ENCODE measurements at places on chromosomes 5 and 9.

DNA sequence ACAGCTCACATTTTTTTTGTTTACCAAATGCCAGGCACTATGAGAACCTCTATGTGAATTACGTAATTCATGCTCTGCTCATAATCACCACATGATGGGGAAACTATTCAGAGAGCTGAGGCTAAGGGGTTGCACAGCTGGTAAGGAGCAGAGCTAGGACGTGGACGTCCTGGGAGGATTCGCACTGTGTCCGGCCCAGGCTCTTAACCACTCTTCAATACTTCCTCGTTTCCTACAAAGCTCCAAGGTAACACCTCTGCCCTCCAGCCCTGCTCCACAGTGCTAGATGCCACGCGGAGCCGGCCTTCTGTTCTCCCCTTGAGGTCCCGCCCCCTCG, 8.7 kb downstream of the PHF19 start:
- no peak for DNase-seq

DNA sequence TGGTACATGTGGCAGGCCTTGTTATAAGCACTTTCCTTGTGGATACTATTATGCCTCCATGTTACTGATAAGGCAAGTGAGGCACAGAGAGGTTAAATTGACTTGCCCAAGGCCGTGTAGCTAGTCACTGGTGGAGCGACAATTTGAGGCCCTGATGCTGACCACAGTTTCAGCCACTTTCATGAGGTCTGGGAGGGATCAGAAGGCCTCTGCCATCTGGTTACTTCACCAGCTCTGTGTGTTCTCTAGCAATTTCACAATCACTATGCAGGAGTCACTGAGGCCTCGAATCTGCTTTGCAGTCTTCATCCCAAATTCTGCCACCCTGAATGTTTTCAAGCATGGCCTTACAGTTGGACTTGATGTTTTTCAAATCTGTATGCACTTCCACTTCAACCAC, 9.1 kb downstream of the LRRC70 start:
- peak; percentile 20 for DNase-seq

DNA sequence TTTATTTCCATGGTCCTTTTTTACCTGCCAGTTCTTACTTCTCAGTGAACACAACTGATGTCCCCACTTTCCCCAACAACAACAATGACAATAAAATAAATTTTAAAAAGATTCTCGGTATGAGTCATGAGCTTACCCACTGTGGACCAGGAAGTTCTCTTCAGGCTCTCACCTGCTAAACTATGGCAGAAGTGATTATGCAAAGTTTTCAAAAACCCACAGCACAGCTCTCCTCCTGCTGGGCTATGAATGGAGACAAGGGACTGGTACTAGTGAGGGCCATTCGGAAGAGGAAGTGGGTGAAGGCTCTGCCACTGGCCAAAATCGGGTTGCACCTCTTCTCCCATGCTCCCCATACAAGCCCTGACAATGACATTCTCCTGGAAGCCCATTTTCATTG, 429.4 kb downstream of the PIK3R1 start:
- peak; percentile 84 for DNase-seq

GRCh38 chr5:125536582-125536981, 790.1 kb upstream of the ZNF608 start:
- no peak for DNase-seq

GRCh38 chr5:166566725-166567124, 1724.7 kb upstream of the WWC1 start:
- DNase-seq: no peak

Data from GM12865 (cell line).